ENCODE measurements at places on chromosomes 3 and 15. TPM values are rescaled to one million over a fixed set of nuclear protein-coding genes. Genes with fewer than 3 reads are reported as not detected.

The SMCO1 gene
- not detected for total RNA-seq

The SLC15A2 gene
- 0.33 TPM for total RNA-seq

The SMAD6 gene
- 30.5 TPM for total RNA-seq

The SNUPN gene
- total RNA-seq = 30.5 TPM

The ANKUB1 gene
- not detected for total RNA-seq

The RASGRP1 gene
- 0.24 TPM for total RNA-seq

The GOLGA8G gene
- not detected for total RNA-seq

The CDCP1 gene
- 10.0 TPM for total RNA-seq
